Activated T-cell treated with anti-CD3 and anti-CD28 coated beads, Interleukin-2, amount 50 U/mL, for 48 hours (primary cell): ENCODE measurements at places on chromosomes 5 and 9.

- DNase-seq, result no peak
These were observed 924 bp upstream of the NEURL1B start for GRCh38 chr5:172640139-172640538.

DNA sequence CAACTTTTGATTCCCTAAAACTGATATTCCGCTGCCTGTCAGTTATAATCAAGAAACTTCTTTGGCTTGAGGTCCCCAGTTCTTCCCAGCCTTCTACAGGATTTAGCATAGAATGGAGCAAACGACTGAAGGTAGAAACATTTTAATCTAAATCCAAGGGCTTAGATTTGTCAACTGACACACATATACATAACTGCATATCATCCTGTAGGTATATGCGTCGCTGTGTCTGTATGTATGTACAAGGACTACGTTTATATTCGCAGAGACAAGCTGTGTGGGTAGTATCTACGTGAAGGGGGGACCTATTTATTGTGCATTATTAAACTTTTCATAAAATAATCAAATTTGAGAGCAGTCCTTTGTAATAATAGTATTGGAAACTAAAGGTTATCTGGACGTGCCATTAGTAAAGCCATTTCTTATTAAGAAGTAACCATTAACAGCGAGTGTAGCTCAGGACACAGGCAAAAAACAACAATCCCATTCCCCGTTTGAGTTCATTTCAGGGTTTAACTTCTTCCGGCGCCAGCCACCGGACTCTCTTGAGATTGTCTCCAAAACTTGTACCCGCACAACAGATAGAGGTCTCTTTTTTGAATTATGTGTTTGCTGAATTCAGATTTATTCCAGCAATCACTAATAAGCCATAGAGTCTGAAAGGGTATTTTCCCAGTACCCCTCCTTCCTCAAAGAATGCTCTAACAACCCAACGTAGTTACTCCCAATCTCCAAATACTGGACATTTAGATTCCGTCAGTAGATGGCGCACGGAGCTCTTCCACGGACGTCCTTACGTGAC, 2.1 kb upstream of the MLLT3 start:
- peak; percentile 54 for DNase-seq

DNA sequence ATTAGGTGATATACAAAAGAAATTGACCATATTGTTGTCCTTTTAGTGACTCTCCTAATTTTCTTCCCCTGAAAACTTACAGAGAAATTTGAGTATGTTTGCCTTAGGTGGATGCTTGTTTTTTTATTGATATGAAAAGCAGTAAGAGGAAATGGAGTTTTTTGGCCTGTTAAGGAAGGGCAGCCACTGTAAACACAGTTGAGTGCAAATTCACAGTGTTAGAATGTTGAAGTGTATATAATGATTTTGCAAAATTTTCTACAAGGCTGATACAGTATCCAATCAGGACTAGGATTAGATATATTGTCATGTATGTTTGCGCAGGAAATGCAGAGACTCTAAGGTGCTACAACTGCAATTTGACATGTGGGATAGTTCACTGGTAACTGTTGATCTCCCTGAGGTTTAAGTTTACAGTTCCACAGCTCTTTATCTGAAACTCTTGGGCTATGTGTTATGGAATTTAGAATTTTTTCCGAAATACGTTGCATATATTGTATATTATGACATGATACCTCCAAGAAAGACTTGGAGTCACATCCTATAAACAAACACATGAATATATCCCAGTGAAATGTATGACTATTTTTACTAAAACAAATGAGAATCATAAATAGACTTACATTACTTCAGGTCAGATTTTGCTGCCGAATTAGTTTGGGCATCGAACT, 62.5 kb downstream of the FXN start:
- DNase-seq, result no peak

GRCh38 chr9:4490705-4491625, 697 bp downstream of the SLC1A1 start:
- DNase-seq, result peak; percentile 21

GRCh38 chr5:13919786-13920185, 24.7 kb downstream of the DNAH5 start:
- no peak for DNase-seq

GRCh38 chr9:37953775-37954437, 50.0 kb upstream of the SLC25A51 start:
- DNase-seq, result peak; percentile 65

- no peak for DNase-seq
These were observed 5.1 kb downstream of the SPAAR start for GRCh38 chr9:35914301-35914807.

DNA sequence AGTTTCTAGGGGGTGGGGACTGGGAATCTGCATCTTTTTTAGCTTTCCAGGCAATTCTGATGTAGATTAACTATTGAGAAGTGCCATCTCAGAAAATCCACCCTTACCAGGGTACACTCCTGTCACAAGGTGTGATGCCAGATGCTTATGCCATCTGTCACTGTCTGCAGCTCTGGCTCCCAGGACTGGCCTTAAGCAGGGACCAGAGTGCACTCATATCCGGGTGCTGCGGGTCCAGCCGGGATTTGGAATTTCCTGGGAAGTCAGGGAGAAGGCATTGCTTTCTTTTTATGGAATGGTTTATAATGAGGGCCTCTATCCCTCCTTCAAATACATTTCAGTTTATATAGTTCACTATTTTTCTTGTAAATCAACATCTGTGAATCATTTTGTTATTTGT, 92.6 kb downstream of the TMEM174 start:
- DNase-seq, result no peak

GRCh38 chr5:155546075-155546474, 532.5 kb downstream of the KIF4B start:
- no peak for DNase-seq

DNA sequence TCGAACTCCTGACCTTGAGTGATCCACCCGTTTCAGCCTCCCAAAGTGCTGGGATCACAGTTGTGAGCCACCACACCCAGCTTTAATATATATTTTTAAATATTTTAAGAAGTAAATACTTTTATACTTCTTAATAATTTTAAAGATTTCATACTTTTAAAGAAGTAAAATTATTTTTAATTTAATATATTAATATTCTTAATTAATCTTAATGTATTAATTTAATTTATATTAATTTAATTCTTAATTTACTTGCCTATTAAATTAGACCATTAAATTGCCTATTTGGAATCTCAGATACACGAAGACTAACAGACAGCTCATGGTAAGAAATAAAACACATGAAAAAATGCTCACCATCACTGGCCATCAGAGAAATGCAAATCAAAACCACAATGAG, 1087.4 kb downstream of the CDH18 start:
- no peak for DNase-seq

- no peak for DNase-seq
These were observed 185.3 kb upstream of the WWC1 start for GRCh38 chr5:168106008-168106761.

DNA sequence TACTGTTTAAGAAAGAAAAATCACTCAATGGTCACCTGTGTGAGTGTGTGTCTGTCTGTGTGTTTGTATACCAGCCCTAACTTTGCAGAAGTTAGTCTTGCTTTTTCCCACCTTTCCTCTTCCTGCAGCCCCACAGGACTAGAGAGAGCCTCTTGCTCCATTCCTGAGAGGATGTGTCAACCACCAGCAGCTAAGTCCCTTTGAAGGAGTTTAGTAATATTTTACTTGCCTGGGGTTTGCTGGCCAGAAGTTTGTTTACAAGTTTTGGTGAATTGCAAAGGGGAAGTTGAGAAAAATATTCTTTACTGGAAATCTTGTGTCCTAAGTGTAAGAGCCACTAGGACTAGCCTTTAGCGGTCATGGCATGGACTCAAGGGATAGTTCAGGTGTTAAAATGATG, 316.2 kb downstream of the BRINP1 start:
- no peak for DNase-seq

DNA sequence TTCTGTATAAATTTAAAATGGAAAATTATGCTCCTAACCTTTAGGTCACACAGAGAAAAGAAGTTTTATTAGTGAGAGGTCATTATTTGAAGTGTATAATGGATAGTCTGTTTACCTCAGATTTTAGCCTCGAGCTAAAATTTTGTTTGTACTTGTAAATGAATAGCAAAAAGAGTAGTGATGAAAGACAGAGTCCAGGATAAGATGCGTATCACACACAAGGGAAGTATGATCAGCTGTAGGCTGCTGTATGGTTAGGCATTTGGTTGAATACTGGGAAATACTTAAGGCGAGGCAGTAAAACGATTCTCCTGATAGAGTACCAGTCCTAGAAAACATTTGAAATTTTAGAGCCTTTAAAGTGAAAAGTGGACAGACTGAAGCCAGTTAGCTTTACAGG, 92.7 kb downstream of the FBXL7 start:
- no peak for DNase-seq

DNA sequence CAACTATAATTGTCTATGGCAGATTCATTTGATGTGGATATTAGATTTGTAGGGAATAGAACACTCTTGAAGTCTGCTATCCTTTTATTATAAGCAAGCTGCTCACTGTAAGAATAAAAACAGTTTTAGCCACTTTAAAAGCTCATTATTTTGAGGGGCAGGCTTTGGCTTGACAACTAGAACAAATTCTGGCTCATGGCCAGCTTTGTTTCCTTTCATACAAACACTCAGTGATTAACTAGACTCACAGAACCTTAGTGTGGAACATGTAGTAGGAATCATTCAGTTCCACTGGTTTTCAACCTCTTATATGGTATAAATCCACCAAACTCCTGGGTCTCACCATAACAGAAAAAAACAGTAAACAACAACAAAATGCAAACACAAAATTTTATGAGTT, 27.4 kb upstream of the CEP120 start:
- DNase-seq, result no peak

DNA sequence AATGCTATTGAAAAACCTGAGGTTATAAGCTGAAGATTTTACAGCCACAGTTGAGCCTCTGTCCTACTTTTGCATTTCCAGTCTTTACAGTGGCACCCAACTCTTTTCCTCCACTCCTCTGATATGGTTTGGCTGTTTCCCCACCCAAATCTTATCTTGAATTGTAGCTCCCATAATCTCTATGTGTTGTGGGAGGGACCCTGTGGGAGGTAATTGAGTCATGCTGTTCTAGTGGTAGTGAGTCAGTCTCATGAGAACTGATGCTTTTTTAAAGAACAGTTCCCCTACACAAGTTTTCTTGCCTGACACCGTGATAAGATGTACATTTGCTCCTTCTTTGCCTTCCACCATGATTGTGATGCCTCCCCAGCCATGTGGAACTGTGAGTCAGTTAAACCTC, 646.1 kb upstream of the SEMA6A start:
- no peak for DNase-seq

- DNase-seq, result no peak
These were observed 166.0 kb downstream of the OLFM1 start for GRCh38 chr9:135253305-135254004.

- DNase-seq, result peak; percentile 29
These were observed 1.1 kb upstream of the SV2C start for GRCh38 chr5:76081811-76082771.

GRCh38 chr5:170747357-170747756, 36.2 kb upstream of the GABRP start:
- no peak for DNase-seq

GRCh38 chr9:18520416-18521047, 46.6 kb downstream of the ADAMTSL1 start:
- DNase-seq, result no peak

GRCh38 chr9:109274884-109275730, 45.8 kb downstream of the EPB41L4B start:
- no peak for DNase-seq

DNA sequence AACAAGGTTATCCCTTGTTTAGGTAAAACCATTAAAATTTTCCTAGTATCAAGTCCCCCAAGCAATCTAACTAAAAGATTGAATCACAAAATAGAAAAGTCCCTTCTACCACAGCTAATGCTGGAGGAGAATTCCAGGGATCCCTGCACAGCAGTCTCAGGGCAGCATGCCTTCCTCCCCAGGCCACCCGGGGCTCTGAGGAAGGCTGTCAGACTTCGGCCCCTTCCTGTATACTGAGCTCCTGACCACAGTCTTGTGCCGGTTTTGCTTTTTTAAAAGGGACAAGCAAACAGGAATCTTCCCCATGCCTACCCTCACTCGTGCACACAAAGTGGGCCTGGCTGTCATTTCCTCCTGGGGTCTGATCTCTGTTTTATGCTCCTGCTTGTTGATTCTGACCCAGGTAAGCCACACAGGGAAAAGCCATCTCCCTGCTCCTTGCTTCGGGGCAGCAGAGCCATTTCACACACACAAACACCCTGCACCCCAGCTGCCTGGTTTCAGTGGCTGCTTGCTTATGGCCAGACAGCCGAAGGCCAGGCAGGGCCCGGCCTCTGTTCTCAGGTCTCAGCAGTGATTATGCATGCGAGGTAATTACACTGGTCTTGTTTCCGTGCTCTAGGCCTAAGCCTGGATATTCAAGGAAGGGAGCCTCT, 211.9 kb downstream of the NXNL2 start:
- no peak for DNase-seq

DNA sequence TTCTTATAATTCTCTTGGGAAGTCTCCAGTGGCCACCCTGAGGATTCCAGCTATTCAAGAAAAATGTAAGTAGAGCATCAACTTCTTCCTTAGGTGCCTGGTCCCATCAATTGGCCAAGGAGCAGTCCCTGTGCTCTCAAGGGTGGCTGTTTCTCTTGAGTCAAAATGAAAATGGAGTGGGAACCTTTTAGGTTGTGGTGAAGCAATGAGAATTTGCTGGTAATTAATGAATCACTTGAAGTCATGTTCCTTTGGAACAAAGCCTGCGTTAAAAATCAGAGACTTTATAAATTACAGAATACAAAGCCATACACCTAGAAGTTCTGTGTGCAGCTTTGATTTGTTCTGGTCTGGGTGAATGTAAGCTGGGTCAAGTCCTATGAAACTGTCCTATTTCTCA, 48.9 kb downstream of the IL31RA start:
- DNase-seq, result no peak

GRCh38 chr5:108546939-108547338, 165.0 kb upstream of the FBXL17 start:
- DNase-seq, result no peak

GRCh38 chr5:181261320-181262049, 542 bp upstream of the TRIM52 start:
- peak; percentile 87 for DNase-seq

DNA sequence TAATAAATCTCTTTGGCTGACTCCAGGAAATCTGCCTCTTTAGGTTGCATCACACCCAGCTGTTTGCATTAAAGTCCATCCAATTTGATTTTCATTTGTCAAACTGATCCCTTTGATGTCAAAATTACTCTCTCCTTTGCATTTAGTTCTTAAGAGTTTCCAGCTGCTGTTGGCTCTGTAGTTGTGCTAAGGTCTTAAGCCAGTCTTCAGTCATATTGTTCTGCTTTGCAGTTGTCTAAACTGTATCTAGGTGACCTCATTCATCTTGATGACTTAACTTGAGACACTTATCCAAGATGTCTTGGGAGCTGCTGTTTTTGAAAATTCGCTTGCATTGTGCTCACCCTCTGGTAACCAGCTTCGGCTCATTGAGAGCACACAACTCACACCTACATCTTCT, 386.9 kb upstream of the TLE4 start:
- no peak for DNase-seq
